Spinal cord (tissue), 10 donors: ENCODE measurements at places on chromosomes 6 and 20. TPM values are rescaled to one million over a fixed set of nuclear protein-coding genes. Genes with fewer than 3 reads are reported as not detected.

Gene C20orf202
- total RNA-seq, result 0.99 TPM

Gene SMOC2
- 96.0 TPM for total RNA-seq

Gene GJA1
- total RNA-seq, result 568 TPM

Gene SIRPD
- total RNA-seq, result not detected

Gene CYB5R4
- 11.1 TPM for total RNA-seq
